ENCODE measurements at places on chromosomes 4 and X. TPM values are rescaled to one million over a fixed set of nuclear protein-coding genes. Genes with fewer than 3 reads are reported as not detected.

ATOH1 gene
- not detected for polyA plus RNA-seq

SHROOM4 gene
- not detected for polyA plus RNA-seq

HS6ST2 gene
- not detected for polyA plus RNA-seq

ARMCX1 gene
- polyA plus RNA-seq, result 0.32 TPM

- H3K27me3 ChIP-seq, result no peaks in the 10 kb centered on the region
- H3K36me3 ChIP-seq, result no peaks in the 10 kb centered on the region
- no peak overlapping the region for H3K4me3 ChIP-seq
- H3K27ac ChIP-seq, result no peak overlapping the region
Observed at GRCh38 chr4:38400946-38401345, 263.1 kb upstream of the KLF3 start.

- H3K4me1 ChIP-seq, result no peaks in the 10 kb centered on the region
- H3K27me3 ChIP-seq, result no peaks in the 10 kb centered on the region
- DNase-seq, result no peak
- no peak overlapping the region for H3K4me3 ChIP-seq
- no peaks in the 10 kb centered on the region for H3K36me3 ChIP-seq
- no peak overlapping the region for H3K27ac ChIP-seq
Observed at GRCh38 chrX:87663421-87663820, 145.8 kb downstream of the KLHL4 start.

DNA sequence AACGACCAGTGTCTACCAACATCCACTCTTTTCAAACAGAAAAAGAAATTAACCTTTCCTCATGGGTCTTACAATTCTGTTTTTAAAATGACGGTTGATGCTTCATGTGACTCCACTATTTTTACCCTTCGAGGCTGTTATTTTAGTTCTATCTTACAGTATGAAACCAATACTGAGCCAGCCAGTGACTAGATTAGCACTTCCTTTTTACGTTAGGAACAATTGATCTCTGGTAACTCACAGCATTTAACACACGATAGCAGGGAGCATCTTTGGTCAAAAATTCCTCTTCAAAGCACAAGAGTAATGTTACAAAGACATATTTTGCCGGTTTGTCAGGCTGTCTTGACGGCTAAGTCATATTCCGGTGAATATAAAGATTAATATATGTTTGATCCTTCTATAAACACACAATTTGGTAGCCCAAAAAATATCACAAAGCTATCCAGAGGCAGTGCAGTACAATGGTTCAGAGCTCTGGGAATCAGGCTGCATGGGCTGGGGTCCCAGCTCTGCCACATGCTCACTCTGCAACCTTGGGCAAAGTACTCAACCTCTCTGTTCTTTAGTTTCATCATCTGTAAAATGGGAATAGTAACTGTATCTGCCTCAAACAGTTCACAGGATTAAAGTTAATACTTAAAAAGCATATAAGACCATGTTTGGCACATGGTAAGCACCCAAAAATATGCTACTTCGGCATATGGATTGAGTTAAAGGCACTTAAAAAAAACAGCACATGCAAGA is 62.9 kb upstream of the TXK start:
- H3K36me3 ChIP-seq, result no peaks in the 10 kb centered on the region
- H3K27ac ChIP-seq, result no peak overlapping the region
- H3K27me3 ChIP-seq, result no peaks in the 10 kb centered on the region
- no peak for DNase-seq

DNA sequence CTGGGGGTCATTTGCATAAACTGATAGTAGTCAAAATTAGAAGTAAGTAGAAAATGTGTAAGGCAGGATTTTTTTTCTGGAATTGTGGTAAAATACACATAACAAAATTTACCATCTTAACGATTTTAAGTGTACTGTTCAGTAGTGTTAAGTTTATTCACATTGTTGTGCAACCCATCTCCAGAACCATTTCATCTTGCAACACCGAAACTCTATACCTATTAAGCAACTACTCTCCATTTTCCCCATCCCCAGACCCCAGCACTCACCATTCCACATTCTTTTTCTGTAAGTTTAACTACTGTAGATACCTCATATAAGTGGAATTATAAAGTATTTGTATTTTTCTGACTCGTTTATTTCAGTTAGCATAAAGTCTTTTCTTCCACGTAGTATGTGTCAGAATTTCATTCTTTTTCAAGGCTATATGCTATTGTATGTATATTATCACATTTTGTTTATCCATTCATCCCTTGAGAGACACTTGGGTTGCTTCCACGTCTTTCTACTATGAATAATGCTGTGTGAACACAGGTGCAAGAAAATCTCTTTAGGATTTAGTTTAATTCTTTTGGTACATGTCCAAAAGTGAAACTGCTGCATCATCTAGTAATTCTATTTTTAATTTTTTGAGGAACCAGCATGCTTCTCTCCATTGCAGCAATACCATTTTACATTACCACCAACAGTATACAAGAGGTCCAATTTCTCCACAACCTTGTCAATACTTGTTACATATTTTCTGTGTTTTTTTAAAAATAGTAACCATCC is 39.1 kb upstream of the NSUN7 start:
- H3K27ac ChIP-seq, result no peak overlapping the region
- H3K4me3 ChIP-seq, result no peak overlapping the region
- H3K4me1 ChIP-seq, result no peaks in the 10 kb centered on the region
- DNase-seq, result no peak

- DNase-seq, result no peak
- H3K27ac ChIP-seq, result no peak overlapping the region
- no peaks in the 10 kb centered on the region for H3K4me1 ChIP-seq
Observed at GRCh38 chrX:154840856-154841255, 6.4 kb upstream of the SMIM9 start.

DNA sequence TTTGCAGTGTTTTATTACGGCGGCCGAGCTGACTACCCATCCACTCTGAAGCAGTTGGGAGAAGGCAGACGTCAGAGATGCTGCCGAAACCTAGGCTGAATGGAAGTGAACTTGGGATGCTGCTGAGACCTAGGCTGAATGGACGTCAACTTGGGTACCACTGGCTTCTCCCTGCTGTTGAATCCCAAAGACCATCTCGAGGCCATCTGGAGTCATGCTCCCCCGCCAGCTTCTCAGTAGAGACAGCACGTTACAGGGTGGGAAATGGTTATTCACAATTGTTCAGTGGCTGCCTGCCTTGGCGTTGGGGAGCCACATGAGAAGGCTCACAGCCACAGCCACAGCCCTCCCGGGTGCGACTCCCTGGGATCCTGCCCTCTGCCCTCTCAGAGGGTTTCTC is 40.9 kb downstream of the P2RY8 start:
- DNase-seq, result no peak
- no peak overlapping the region for H3K27ac ChIP-seq
- no peak overlapping the region for H3K4me3 ChIP-seq

GRCh38 chr4:51831133-51831532 is 11.8 kb upstream of the DCUN1D4 start:
- no peaks in the 10 kb centered on the region for H3K27me3 ChIP-seq
- no peak overlapping the region for H3K27ac ChIP-seq
- no peak overlapping the region for H3K4me3 ChIP-seq
- no peaks in the 10 kb centered on the region for H3K36me3 ChIP-seq
- no peaks in the 10 kb centered on the region for H3K4me1 ChIP-seq
- DNase-seq, result peak; percentile 64

DNA sequence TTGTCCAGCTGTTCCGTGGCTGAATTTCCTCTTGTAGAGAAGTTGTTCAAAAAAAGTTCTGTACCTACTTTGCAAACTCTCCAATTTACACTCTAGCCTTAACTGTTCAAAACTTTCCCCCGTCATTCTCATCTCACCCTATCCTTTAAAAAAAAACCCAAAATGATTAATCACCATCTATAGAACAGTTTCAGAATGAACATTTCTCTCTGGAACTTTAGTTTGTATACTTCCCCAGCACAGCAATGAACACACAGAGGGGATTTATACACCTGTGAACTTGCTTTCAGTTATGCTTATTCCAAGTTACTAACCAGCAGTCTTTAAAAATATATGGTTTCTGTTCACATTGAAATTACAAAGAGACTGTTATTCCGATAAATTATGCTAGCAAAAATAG is 1.2 kb downstream of the GEMIN8 start:
- no peak for DNase-seq
- peak overlapping the region; percentile 88 for H3K27ac ChIP-seq
- no peaks in the 10 kb centered on the region for H3K27me3 ChIP-seq
- H3K4me3 ChIP-seq, result no peak overlapping the region
- H3K4me1 ChIP-seq, result peaks cover 49% of the 10 kb centered on the region

DNA sequence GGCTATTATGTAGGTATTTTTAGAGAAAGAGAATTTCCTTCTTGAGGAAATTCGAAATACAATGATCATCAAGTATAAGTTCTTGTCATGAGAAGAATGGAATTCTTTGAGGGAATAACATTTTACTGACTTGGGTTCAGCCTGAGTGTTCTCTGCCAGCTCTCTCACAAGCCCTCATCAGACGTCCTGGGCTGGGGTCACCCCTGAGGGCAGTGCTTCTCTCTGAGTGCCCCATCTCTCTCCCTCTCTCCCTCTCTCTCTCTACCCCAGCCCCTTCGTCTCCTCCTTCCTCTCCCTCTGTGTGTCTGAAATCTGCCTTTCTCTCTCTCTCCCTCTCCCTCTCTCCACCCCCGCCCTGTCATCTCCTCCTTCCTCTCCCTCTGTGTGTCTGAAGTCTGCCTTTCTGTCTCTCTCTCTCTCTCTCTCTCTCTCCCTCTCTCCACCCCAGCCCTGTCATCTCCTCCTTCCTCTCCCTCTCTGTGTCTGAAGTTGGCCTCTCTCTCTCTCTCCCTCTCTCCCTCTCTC is 241.7 kb upstream of the PSAPL1 start:
- no peaks in the 10 kb centered on the region for H3K36me3 ChIP-seq
- no peak overlapping the region for H3K4me3 ChIP-seq
- no peaks in the 10 kb centered on the region for H3K27me3 ChIP-seq
- no peak for DNase-seq

GRCh38 chrX:39841604-39842003 is 256.2 kb downstream of the BCOR start:
- H3K4me1 ChIP-seq, result no peaks in the 10 kb centered on the region
- no peak overlapping the region for H3K27ac ChIP-seq
- H3K4me3 ChIP-seq, result no peak overlapping the region

- H3K36me3 ChIP-seq, result no peaks in the 10 kb centered on the region
- H3K4me3 ChIP-seq, result no peak overlapping the region
- DNase-seq, result no peak
- no peaks in the 10 kb centered on the region for H3K4me1 ChIP-seq
- no peak overlapping the region for H3K27ac ChIP-seq
- H3K27me3 ChIP-seq, result no peaks in the 10 kb centered on the region
Observed at GRCh38 chr4:169342159-169342860, 71.6 kb upstream of the SH3RF1 start.
